Progenitor cell of endocrine pancreas (in vitro differentiated cells): ENCODE measurements at places on chromosomes 6 and 20. TPM values are rescaled to one million over a fixed set of nuclear protein-coding genes. Genes with fewer than 3 reads are reported as not detected.

DNA sequence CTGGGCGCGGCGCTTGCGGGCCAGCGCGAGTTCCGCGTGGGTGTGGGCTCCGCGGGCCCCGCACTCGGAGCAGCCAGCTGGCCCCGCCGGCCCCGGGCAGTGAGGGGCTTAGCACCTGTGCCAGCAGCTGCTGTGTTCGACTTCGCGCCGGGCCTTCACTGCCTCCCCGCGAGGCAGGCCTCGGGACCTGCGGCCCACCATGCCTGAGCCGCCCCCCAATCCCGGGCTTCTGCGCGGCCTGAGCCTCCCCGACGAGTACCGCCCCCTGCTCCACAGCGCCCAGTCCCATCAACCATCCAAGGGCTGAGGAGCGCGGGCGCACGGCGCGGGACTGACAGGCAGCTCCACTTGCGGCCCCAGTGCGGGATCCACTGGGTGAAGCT, 36.2 kb downstream of the RIOK1 start:
- no peak for DNase-seq

DNA sequence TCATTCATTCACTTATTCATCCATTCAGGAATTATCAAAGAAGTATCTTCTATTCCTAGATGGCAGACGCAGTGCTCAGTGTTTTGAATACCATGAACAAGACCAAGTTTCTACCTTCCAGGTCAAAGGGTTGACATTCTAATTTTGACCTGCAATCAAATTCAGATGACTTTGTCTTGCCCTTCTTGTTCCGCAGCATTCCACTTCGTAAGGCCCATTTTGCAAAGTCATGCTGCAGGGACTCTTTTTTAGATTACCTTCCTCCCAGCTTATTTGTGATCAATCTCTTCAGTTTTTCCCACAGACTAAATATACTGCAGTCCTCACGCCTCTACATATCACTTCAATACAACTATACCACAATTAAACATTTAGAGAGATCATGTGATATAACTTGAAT, 7.1 kb upstream of the TAAR1 start:
- no peak for DNase-seq

GRCh38 chr6:38194589-38194988, 375.1 kb downstream of the ZFAND3 start:
- DNase-seq: no peak

Gene DEFB116
- total RNA-seq: not detected in 2 replicates

Gene DEFB118
- total RNA-seq: not detected in 2 replicates

Gene MOG
- not detected in 2 replicates for total RNA-seq
